ENCODE measurements at places on chromosomes 1 and 21. TPM values are rescaled to one million over a fixed set of nuclear protein-coding genes. Genes with fewer than 3 reads are reported as not detected.

GRCh38 chr1:242890192-242890741, 364.8 kb downstream of the CEP170 start:
- DNase-seq: no peak

GRCh38 chr1:179888071-179888470, 6.0 kb downstream of the TOR1AIP1 start:
- DNase-seq: no peak

CENPL gene
- polyA plus RNA-seq: 5.8 TPM

- DNase-seq: no peak
Observed at GRCh38 chr1:27665016-27665651, 6.9 kb downstream of the IFI6 start.

SNX7 gene
- polyA plus RNA-seq: 40.9 TPM

- no peak for DNase-seq
Observed at GRCh38 chr1:68470388-68470970, 20.7 kb upstream of the RPE65 start.

- no peak for DNase-seq
Observed at GRCh38 chr1:216563087-216563486, 139.8 kb upstream of the USH2A start.

CFHR3 gene
- not detected for polyA plus RNA-seq

GRCh38 chr1:34639701-34640100, 115.1 kb upstream of the GJB5 start:
- no peak for DNase-seq

DNA sequence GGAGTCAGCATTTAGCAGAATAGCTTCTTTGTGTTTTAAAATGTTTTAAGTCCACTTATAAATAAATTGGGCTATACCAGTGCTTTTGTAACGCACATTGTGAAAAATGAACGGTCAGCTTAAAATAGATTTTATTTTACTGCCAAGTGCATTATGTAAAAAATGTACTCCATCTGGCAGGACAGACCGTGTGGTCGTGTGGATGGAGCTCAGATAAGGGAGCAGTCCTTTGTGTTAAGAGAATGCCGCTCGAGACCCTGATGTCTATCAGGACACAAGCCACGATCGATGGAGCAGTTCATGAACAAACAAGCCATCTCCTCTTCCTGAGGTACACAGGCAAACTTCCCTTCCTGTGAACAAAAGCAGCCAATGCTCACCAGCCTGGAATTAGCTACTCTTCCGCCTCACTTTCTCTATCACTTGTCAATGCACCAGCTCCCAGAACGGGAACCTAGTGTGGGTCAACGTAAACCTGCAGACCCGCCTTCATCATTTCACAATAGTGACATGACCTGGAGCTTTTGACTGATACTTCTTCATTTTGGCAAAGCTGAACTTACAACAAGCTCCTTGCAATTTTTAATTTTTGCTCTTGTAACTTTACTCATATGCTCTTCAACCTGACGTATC, 243.5 kb downstream of the TGFB2 start:
- DNase-seq: no peak

DNA sequence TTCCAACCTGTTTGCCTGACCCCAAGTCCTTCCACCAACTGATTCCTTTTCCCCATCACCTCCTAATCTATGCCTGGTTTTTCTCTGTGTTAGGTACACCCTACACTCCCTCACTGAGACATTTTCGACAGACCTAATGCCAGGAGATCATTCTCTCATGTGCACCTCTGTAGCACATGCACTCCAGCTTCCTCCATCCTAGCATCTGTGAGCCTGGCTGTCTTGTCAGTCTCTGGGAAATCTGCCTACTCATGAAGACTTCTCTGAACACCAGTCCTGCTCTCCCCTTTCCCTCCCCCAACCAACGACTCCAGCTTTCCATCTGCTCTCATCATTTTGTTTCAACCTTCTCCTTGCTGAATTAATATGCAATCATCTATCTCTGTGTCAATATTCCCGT, 987 bp downstream of the MED8 start:
- DNase-seq: no peak

- peak; percentile 6 for DNase-seq
Observed at GRCh38 chr1:200610846-200611245, 9.7 kb downstream of the KIF14 start.

DNA sequence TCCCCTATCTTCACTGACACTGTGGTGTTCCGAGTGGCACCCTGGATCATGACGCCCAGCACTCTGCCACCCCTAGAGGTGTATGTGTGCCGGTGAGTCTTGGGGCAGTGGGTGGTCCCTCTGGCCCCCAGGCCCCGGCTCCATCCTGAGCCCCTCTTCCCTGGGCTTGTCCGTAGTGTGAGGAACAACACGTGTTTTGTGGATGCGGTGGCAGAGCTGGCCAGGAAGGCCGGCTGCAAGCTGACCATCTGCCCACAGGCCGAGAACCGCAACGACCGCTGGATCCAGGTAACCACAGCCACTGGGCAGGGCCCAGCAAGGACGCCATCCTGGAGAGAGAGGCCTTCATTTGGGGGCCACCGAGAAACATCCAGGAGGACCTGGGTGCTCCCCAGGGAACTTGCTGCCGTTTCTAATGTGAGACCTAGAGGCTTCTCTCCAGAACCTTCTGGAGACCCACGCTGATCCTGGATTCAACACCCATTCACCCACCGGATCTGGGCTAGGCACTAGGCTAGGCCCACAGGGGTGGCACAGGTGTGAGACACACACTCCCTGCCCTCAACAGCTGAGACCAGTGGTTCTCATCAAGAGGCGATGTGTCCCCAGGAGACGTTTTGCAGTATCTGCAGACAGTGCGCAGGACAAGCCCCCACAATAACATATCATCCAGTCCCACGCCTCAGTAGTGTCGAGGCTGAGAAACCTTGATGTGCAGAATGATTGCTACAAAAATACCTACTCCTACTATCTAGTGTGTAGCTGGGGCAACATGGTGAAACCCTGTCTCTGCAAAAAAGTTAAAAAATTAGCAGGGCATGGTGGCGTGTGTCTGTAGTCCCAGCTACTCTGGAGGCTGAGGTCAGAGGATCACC, 22.2 kb downstream of the PADI3 start:
- DNase-seq: no peak

DNA sequence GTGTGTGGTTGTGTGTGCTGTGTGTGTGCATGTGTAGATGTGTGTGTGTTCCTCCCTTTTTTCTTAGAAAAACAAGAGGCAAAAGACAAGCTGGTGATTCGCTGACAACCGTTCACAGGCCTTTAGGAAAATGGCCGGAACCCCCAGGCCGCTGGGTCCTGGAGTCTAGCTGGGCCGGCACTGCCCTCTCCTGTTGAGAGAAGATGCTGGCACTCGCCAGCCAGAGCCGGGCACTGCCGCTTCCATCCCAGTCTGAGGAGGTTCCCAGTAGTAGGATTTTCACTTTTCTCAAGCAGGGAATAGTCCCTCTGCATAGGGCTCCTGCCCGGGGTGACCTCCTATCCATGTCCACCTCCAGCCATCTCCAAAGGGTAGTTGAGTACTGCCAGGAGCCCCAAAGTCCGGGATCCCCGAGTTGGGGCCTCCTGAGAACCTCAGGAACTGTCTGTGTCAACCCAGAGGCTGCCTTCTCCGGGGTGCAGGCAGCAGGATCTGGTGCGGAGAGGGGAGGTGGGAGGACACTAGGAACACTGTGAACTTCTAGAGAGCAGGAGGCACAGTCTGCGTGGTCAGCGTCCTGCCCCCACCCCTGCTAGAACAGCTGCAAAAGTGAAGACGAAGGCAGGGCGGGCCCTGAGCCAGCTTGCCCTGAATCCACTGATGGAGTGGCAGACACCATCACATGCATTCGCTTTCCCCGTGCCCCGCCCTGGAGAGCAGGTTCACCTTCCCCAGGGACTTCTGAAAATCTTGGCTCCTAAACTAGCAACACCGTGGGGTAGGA, 44.1 kb upstream of the ARHGEF16 start:
- no peak for DNase-seq

- no peak for DNase-seq
Observed at GRCh38 chr1:206725109-206725963, 40.6 kb downstream of the MAPKAPK2 start.

DNA sequence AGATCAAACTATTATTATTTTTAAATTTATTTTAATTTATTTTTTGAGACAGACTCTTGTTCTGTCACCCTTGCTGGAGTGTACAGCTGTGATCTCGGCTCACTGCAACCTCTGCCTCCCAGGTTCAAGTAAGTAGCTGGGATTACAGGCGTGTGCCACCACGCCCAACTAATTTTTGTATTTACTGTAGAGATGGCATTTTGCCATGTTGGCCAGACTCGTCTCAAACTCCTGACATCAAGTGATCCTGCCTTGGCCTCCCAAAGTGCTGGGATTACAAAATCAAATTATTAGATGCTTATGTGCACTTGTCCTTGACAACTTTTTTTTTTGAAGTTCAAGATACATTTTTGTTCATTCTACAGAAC, 15.4 kb downstream of the LIN9 start:
- no peak for DNase-seq

GRCh38 chr1:25039229-25039628, 109.2 kb upstream of the RUNX3 start:
- DNase-seq: no peak

DNA sequence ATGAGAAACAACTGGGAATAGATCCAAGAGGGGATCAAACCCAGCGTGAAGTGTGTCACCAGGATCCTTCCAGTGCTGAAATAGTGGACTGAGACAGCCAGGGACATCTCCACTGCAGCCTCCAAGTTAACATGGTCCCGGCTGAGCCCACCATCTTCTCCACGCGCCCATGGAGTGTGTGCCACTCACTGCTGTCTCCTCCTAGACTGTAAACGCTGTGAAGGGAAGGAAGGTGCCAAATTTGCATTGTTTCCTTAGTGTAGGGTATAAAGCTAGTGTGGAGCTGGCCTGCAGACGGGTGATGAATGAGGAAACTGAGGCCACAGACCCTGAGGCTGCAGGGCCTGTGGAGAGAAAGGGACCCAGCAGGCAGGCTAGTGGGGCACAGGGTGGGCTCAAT, 183.6 kb downstream of the FOXD2 start:
- DNase-seq: no peak

TIAM1 gene
- polyA plus RNA-seq: 2.1 TPM

DNA sequence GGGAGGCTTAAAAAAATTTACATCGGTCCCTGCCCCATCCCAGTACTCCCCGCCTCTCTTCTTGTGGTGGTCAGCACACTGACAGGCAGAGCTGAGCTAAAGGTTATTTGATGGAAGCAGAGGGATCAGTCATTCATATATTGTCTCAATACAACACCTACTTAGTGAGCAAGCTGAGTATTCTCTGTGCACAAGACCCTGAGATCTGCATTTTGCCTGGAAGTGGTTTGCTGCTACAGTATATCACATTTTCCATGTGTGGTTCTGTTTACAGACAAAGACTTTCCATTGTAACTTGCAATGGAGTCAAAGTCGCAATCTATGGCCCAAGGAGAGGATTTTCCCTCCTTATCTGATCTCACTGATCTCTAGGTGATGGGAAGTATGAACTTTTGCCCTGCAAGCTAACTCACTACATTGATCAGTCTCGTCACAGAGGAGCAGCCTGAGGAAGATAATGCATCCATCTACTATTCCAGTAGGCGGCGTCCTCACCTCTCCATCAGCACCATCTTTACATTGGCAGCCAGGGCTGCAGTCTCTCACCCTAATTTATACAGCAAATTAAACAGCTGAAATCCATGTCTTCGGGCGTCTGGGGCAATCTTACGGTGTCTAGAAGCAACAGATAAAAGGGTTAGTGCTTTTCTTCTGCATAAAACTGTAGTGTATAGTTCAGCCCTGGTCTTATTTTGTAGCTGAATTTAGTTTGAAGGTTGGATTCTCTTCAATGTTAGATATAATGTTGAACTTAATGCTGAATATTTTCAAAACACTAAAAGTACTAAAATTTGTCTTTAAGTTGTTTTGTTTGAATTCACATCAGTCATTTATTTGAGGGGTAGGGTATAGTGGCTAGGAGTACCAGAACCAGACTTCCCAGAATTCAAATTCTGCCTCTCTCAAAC, 3.2 kb upstream of the TRAF5 start:
- no peak for DNase-seq

RNF115 gene
- polyA plus RNA-seq: 30.0 TPM

OR2W3 gene
- not detected for polyA plus RNA-seq

GJC2 gene
- 1.8 TPM for polyA plus RNA-seq

DNA sequence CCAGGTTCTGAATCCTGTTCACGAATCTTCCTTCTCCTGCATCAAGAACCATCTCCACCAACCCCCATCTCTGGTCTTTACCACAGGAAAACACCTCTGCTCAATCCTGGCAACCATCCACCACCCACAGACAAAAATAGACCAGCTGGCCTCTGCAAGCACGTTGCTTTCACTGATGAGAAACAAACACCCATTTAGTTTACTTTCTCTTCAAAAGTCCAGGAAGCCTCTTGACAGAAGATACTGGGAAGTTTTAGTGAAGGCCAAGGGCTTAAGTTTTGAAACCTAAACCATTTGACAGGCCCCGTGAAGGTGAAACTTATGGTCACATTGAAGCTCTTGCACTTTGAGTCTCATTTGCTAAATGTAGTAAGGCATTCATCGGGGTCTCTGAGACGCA, 122.6 kb upstream of the PPP2R5A start:
- DNase-seq: peak; percentile 57

DNA sequence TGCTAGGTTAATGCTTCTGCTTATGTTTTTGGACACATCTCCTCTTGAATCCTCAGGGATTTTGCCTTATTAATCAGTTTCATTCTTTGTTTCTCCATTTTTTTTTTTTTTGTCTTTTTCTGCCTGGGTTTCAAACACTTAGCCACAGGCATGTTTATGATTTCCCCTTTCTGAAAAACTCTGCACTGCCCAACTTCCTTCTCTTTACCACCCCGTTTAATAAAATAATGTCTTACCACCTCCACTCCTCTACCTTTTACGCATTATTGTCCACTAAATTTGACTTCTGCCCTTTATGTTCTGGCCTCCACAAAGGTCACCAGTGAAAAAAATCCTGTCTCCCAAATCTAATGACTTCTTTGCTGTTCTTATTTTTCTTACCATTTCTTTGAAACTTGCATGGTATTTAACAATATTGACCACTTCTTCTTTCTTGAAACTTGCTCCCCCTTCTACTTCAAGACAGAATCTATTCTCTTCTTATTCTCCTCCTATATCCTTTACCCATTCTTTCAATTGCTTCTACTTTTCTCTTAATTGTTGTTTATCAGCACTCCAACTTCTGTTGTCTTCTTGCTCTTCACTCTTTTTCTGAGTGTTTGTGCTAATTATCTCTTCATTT, 150.3 kb downstream of the TNFSF18 start:
- DNase-seq: no peak

NENF gene
- 73.4 TPM for polyA plus RNA-seq

PHGDH gene
- 174 TPM for polyA plus RNA-seq

- DNase-seq: no peak
Observed at GRCh38 chr1:91556556-91556955, 55.9 kb downstream of the CDC7 start.
